ENCODE measurements at places on chromosomes 4 and X. TPM values are rescaled to one million over a fixed set of nuclear protein-coding genes. Genes with fewer than 3 reads are reported as not detected.
A peak's percentile ranks its signal among the peaks of the same experiment; 100 is the strongest.

- DNase-seq = peak; percentile 17
Observed at GRCh38 chr4:141636771-141637460, 533 bp downstream of the IL15 start.

GRCh38 chr4:14110407-14110806 lies 482.9 kb upstream of the BOD1L1 start:
- no peak for DNase-seq

- DNase-seq = no peak
Observed at GRCh38 chr4:20621476-20621875, 78.8 kb upstream of the PACRGL start.

GRCh38 chr4:85681921-85682320 lies 207.0 kb downstream of the ARHGAP24 start:
- DNase-seq = no peak

GRCh38 chr4:140309124-140309870 lies 64.1 kb upstream of the SCOC start:
- no peak for DNase-seq

- DNase-seq = no peak
Observed at GRCh38 chr4:5782829-5783476, 72.0 kb downstream of the EVC start.

DNA sequence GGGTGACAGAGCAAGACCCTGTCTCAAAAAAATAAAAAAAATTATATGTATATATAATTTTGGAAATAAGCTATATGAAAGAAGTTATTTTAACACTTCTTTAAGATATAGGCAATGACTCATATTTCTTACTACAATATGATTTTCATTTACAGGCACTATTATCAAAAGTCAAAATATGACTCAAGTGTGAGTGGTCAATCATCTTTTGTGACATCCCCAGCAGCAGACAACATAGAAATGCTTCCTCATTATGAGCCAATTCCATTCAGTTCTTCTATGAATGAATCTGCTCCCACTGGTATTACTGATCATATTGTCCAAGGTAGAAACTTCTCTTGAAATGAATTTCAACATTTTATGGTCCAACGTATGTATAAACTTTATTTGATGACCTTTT lies 20.8 kb downstream of the OCIAD1 start:
- no peak for DNase-seq

ADH7 gene
- total RNA-seq = not detected

DNA sequence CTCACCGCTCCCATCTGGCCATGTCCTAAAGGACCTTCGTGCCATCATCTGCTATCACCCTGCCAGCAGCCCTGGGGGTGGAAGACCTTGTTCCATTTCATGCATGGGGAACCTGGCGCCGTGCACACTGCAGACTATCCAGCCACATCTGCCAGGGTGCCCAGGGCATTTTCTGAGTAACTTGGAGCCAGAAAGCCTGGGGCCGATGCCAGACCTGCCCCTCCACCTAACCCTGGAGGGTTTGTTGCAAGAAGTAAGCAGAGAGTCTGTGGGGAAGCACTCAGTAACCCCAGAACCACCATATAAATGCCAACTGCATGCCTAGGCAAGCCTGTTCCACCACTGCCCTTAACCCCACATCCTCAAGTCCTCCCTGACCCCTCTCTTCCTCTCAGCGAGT lies 7.3 kb downstream of the HAUS7 start:
- no peak for DNase-seq

DNA sequence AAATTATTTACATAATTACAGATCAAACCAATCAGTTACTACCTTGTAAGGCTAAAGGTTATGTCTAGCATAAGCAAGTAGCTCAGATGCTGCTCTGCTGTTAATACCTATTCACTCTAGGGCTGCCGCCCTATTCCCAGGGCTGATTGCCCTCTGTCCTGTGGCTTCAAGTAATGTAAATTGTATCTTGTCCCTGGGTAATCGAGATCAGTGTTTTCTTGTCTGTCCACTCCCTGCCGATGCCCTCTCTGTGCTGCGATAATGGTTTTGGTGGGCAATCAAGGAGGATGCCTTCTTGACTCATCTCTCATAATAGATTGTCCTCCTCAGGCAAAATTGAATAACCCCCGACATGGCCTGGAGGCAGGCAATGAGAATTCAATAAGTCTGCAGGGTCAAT lies 641.0 kb upstream of the PITX2 start:
- no peak for DNase-seq

NXF2B gene
- total RNA-seq = not detected

- peak; percentile 19 for DNase-seq
Observed at GRCh38 chr4:111283066-111283677, 660.3 kb upstream of the PITX2 start.

DGKK gene
- total RNA-seq = not detected

KCNIP4 gene
- not detected for total RNA-seq

DNA sequence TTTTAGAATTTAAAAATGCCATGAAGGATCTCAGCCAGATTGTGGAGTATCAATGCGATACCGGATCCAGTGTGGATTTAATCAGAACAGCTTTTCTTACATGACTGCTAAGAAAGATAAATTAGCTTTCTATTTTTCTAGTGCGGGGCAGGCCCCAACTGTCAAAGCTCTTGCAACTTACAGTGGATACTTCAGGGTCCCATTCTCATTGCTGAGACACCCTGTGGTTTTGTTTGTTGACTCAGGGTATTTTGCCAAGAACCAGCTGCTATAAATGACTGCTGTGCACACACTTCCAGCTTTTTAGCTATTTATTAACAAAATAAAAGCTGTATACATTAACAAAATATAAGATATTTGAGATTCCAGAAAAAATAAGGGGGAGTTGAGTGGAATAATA lies 166.4 kb downstream of the DCLK2 start:
- DNase-seq = no peak

DNA sequence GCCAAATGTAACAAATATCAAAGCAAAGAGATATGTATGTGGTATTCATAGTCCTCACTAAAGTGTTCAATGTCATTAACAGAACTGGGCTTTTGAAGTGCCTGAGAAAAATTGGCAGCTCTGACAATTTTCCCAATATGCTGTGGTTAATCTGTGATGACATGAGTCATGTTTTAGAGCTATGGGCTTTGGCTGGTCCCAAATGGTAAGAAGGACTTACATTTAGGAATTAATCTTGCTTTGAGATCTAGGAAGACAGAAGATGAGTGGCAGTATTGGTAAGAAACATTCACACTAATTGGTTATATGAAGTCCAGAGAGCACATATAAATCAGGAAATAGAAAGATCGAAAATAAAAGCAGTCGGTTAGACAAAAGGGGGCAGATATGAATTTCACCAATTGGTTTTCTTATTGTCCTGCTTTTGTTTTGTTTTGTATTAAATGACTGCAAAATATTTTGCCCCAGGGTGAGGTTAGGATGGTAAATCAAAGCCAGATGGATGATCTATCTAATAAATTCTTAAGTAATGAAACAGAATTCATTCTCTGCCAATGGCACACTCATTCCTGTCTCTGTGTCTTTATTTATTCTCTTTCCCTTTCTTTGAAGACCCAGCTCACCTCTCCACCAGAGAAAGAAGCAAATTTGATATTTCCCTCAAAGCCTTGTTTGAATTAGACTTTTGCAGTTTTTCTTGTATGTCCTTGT lies 993.1 kb downstream of the RPA4 start:
- no peak for DNase-seq

DNA sequence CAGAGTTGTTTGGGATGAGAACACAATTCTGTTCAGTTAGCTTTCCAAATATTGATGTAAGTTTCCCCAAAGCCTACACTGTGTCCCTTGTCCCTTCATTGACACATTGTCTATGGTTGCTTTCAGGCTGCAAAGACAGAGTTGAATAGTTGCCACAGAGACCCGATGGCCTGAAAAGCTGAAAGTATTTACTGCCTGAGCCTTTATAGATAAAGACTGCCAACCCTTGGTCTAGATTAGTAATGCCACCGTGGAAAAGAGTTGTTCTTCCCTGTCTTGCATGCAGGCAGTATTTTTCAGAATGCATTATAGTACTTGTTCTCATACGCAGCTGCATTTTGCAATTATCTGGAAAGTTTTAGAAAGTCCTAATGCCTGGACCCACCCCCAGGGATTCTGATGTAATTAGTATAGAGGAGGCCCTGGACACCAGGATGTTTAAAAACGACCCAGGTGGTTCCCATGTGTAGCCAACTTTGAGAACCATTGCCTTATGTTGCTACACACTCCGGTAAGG lies 180.8 kb downstream of the FRMPD4 start:
- no peak for DNase-seq

DNA sequence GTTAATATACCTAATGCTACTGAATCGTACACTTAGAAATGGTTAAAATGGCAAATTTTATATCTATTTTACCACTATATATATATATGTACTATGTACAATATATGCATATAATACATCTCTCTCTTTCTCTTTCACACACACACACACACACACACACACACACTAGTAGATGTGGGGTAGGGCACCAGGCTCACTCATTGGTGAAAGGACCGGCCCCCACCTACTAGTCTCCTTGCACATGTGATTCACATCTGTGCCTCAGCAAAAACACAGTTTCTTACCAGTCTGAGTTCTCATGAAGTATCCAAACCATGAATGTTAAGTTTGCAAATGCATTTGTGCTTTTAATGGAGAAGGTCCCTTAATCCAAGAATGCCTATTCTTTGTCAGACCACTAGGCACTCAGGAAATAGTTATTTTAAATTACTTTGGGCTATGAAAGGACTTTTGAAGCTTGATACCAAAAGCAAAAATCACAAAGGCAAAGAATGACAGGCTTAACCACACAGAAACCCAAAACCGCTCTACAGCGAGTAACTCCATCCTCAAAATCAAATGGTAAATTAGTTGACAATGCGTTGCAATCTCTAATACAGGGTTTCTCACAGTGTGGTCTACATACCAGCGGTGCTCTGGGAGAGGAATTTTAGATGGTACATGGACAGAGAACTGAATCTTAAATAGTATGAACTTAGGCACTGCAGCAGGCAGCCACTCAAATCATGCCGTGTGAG lies 5.8 kb downstream of the TSC22D3 start:
- no peak for DNase-seq

- DNase-seq = no peak
Observed at GRCh38 chr4:125464146-125464545, 149.4 kb downstream of the FAT4 start.

DNA sequence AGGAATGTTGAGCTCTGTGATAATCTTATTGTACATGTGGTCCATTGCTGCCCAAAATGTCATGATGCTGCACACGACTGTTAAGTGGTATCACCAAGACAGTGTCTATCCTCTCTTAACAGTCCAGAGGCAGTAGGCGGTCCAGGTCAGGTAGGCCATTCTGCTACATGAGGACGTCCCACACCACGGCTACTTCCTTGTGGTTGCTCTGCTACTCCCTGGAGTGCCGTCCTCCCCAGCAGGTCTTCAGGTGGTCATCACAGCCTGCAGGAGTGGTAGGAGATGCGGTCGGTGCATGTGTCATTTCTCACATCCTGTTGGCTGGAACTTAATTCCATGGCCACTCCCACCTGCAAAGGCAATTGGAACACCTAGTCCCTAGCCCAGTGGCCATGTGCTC lies 11.5 kb upstream of the STK32B start:
- DNase-seq = no peak

DNA sequence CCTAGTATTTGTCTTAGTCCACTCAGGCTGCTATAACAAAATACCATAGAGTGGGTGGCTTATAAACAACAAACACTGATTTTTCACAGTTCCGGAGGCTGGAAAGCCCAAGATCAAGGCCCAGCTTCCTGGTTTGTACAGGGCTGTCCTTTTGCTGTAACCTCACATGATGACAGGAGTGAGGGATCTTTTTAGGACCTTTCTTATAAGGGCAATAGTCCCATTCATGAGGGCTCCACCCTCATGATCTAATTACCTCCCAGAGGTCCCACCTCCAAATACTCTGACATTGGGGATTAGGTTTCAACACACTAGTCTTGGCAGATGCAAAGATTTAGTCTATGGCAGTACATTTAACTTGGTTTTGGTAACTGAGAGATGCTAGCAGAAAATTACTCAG lies 20.9 kb downstream of the GPAT3 start:
- DNase-seq = no peak

DNA sequence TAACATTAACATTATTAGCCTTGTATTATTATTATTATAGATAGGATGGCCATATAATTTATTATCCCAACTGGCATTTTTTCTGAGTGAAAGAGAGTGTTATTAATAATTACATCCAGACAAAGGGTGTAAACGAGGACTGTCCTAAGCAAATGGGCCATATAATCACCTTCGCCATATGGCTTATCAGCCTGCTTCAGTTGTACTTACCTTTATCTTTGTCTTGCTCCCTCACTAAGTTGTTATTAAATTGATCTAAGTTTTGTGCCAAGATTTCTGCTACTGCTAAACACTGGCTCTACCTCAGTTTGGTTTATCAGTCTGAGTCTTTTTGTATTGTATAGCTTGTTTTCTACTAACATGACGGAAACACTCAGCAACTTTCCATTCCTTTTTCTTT lies 76.9 kb downstream of the STIM2 start:
- no peak for DNase-seq

DNA sequence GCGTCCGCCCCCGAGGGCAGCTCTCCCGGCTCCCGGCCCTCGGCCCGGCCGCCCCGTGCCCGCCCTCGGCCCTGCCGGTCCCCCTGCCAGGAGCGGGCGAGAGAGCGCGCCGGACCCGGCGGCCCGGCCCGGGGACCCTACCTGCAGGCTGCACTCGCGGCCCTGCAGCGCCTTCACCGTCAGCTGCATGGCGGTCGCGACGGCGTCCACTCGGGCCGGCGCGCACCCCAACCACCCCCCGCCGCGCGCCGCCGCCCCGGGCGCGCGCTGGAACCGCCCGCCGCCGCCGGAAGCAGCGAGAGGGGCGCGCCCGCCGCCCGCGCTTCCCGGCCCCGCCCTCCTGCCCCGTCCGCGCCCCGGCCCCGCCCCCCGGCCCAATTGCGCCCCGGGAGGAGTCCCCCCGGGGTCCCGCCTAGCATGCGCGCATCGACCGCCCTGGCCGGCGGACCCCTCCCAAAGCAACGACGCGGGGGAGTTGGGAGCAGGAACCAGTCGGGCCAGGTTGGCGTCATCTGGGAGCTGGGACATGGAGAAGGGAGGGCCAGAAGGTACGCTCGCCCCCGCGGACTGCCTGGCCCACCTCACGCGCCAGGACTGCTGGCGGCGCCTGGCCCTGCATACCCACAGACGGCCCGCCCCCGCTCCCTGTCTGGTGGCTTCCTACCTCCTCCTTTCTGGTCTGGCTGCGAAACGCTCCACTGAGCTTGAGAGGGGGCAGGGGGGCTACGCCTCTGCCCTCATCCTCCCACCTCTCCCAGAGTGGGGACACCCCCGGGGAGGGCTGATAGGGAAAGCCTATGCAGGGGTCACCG lies at the start of gene UBL4A:
TSS of gene UBL4A (minus strand) at position 220 of the 812 bp plus-strand sequence. CDS start at position 189, 31 bp downstream.
- DNase-seq = peak; percentile 74

CFP gene
- 3.3 TPM for total RNA-seq

DNA sequence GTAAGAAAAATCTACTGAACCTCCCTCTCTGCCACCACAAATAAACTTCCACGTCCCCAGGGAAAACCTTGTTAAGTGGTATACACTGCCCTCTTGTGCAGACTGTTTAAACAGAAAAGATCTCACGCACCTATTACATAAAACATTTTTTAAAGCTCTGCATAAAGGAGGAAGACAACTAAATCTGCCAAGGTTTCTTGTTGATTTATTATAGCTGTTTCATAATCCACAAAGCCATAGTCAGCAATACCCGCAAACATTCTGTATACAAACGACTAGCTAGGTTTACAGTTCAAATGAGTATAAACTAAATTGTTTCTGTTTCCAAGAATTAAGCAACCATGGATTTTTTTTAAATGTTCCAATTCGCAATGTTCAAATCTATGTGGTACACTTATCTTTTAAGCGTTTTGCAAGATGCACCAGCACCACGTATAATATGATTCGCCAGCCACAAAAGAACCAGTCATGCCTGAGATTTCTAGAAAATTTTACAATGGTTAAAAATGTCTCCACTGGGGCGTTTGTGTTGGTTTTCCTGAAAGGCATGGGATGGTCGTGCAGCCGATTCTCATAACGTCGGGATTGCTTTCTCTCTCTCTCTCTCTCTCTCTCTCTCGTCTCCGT lies 164.6 kb downstream of the PRKX start:
- DNase-seq = no peak

CPEB2 gene
- total RNA-seq = 16.7 TPM

Data from breast epithelium (tissue), 4 donors.